ENCODE measurements at places on chromosomes 11 and 22.

- DNase-seq = no peak
These were observed 975 bp upstream of the MDK start for GRCh38 chr11:46380340-46381047.

DNA sequence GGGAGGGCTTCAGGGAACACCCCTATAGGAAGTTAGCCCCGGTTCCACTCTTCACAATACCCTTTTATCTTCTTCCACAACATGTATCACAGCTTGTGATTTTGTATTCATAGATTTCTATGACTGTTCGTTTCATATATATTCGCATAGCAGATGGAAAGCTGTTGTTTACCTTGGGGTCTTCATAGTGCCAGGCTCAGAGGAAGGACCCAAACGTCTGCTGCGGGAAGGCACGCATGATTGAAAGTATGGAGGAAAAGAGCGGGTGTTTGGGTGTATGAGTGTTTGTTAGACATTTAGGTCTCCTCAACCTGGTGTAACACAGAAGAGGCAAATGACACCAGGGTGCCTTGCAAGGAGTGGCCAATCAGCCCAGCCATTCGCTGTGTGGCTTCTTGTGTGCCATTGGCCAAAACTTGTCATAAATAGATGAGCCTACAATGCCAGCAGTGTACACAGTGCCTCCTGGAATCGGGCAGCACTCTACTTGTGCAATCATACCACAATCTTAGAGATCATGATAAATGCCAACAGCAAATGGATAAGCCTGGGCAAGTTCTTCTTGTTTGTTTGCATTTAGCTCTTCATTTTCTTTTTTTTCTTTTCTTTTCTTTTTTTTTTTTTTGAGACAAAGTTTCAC is 10.9 kb upstream of the ADA2 start:
- no peak for DNase-seq

DNA sequence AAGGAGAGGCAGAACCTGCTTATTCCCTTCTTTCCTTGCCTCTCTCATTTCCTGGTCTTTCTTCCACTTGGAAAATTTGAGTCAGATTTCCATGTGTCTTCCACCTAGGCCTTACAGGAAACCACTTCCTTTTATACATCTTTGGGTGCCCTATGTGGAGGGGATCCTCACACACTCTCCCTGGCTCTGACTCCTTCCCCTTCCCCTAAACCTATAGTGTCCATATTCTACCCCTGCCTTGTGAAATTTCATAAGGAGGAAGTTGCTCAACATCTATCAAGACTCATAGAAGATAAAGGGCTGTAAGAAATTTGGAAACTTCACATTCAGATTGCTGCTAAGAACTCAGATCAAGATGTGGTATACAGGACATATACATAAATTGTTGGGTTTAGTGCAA is 20.4 kb downstream of the TUG1 start:
- DNase-seq = no peak

GRCh38 chr11:17354601-17354991 is 3.0 kb downstream of the NCR3LG1 start:
- DNase-seq = no peak

DNA sequence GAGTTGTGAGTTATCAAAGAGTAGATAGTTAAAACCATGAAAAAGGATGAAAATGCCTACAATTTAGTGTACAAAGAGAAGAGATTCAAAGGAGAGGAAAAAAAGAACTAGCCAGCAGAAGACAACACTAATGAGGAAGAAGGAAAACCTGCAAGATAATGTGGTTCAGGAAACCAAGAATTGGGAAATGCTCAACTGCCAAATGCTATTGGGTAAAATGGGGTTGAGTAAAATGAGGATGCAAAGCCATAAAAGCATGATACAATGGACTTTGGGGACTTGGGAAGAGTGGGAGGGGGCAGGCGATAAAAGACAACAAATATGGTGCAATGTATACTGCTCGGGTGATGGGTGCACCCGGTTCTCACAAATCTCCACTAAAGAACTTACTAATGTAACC is 7.6 kb upstream of the OR52K2 start:
- DNase-seq = no peak

DNA sequence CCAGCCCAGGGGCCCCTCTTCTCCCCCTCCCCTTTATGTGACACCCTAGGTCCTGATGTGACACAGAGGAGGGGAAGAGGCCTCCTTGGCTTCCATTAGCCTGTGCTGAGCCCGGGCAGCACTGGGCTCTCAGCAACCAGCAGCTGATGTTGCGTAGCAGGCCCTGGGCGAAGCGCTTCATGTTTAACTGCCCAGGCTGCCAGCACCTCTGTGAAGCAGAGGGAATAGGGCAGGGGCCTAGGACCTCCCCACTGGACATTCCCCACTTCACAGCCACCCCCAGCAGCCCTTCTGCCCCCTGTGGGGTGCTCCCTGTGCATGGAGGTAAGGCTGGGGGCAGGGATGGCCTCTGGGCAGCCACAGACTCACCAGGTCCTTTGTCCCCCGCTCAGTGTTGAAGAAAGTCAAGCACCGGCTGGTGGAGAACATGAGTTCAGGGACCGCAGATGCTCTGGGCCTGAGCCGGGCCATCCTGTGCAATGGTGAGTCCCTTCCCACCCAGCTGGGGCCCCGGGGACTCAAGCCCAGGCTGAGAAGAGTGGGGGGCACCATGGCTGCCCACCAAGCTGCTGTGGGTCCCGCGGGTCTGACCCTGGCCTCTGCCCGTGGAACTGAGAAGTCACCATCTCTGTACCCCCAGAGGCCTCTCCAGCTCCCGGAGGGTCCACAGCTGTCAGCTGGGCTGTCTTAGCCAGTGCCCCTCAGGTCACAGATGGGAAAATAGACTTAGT is 11.6 kb downstream of the PICK1 start:
- DNase-seq = no peak

- no peak for DNase-seq
These were observed 64.4 kb downstream of the GRAMD1B start for GRCh38 chr11:123494195-123495050.

DNA sequence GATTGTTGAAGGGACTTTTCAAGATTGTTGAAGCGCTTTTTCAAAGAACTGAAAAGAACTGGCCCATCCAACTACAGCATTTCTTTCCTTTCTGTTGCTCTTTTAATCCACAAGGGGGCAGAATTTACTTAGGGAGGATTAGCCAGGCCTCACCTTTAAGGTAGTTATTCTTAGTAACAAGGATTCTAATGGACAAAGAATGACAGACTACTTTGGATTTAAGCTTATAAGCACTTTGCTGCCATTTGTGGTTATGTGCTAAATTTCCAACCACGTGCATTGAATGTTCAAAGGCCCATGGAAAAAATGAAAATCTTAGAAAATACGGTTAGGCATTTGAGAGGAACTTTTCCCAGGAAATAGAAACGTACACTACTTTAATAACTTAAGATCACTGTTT is 49.5 kb upstream of the HSPA8 start:
- DNase-seq = no peak

GRCh38 chr11:38300570-38300969 is 1702.5 kb upstream of the RAG2 start:
- no peak for DNase-seq

- no peak for DNase-seq
These were observed 1.0 kb downstream of the RASSF10 start for GRCh38 chr11:13009921-13010748.

DNA sequence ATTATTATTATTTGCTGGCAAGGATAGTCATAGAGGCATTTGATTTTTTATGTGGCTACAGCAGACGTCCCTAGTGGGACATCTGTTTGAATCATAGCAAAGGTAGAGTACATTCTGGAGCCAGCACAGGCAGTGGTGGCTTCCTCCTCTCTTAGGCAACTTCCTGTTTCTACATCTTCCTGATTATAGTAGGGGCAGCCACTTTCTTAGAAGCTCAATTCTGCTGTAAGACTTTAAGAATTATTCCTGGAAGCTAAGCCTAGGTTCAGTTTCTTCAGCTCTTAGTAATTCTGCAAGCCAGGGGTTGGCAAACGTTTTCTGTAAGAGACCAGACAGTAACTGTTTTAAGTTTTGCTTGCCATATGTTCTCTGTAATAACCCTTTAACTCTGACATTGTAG is 129.3 kb upstream of the TENM4 start:
- DNase-seq = no peak

DNA sequence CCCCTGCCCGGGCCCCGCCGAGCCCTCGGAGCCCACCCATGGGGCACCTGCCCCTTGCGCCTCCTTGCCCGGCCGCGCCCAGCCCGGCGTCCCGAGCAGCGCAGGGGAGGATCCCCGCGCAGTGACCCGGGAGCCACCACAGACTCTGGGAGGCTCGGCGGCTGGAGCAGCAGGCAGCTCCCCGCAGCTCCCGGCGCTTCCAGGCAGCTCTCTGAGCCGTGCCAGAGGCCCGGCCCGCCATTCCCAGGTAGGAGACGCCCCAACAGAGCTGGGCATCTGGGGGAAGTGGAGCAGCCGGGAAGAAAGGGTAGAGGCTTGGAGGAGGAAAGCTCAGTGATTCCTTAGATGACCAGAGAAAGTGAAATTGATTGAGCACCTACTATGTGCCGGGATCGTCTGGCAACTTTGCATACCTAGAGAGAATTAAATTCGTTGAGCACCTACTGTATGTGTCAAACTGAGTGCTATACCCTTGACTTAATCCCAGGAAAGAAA is 670 bp downstream of the RASD2 start:
- DNase-seq = no peak
